AG20443 (cell line): ENCODE measurements at places on chromosomes 3 and 15.

DNA sequence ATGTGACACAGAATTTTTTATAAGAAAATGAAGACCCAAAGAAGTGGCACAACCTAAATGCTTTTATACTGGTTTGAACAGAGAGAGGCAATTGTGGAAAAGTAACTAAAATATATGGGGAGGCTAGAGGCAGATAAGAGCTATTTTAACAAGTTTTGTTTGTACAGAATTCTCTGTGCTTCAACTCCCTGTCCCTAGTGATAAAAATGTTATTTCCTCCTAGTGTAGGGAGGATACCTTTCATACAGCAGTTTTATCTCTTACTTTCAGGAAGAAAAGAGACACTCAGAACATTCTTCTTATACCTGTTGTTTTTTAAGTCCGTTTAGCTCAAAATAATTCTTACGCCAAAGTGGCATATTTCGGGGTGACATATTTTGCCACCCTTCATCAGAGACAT, 21.2 kb upstream of the ZNF639 start:
- DNase-seq, result no peak

GRCh38 chr15:31528846-31529245, 202.2 kb downstream of the KLF13 start:
- DNase-seq, result no peak

- no peak for DNase-seq
These were observed 54.4 kb downstream of the C3orf80 start for GRCh38 chr3:160279657-160280056.

GRCh38 chr3:165502707-165503106, 306.5 kb upstream of the SLITRK3 start:
- DNase-seq, result no peak

GRCh38 chr3:37262816-37263393, 88.5 kb upstream of the LRRFIP2 start:
- no peak for DNase-seq
